ENCODE measurements at places on chromosomes 5 and 9. TPM values are rescaled to one million over a fixed set of nuclear protein-coding genes. Genes with fewer than 3 reads are reported as not detected.
A peak's percentile ranks its signal among the peaks of the same experiment; 100 is the strongest.

GRCh38 chr5:448766-449090, 5.8 kb downstream of the EXOC3 start:
- no peak for DNase-seq

DNA sequence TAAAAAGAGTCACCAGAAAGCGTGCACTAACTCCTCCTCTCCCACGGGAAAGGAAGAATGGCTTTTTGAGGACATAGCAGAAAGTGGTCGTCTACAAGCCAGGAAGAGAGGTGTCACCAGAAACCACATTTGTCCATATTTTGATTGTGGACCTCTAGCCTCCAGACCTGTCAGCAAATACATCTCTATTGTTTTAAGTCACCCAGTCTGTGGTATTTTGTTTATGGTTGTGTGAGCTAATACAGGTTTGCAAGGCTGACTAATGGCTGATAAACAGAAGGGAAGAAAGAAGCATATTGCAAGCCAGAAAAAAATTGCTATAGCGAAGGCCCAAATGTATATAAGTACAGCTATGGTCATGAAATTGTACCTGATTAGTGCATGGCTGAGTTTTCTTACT, 21.4 kb downstream of the WDR70 start:
- DNase-seq = no peak

DNA sequence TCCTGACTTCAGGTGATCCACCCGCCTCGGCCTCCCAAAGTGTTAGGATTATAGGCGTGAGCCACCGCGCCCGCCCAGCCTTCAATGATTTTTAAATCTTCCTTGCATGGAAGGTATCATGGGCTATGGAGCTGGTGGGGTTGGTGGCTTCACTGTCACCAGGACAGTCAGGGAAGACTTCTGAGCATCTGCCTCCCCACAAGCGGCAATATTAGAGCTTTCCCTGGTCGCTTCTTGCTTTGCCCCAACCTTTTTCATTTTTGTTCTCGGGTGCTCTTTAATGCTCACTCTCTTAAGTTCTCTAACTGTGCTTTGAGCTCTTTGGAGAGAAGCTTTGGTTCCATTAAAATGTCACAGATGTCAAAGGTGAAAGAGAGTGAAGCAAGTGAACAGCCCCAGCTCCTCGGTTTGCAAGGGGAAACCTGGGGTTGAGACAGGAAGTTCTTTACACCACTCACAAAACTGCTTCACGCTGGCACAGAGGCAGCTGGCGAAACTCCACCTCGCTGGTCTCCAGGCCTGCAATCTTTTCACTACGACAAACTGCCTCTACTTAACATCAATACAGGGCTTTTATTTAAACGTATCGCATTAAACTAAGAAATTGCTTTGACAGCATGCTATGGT, 142.5 kb upstream of the RETREG1 start:
- DNase-seq = peak; percentile 46

Gene CDH9
- 0.16 TPM for total RNA-seq

DNA sequence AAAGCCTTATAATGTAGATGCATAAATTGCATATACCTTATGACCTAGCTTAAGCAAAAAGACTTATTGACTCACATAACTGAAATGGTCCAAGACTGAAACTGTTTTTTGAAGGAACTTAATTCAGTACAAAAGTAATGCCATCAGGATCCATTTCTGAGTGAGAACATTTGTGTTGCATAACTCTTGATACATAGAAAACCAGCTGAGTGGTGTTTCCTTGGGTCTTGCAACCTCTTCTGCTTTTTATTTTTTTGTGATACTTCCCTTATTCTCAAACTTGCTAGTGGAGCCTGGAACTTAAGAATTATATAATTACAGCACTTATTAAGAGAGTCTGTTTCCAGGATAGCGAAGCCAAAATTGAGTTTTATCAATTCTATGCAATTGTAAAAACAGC, 272.0 kb downstream of the MAN2A1 start:
- no peak for DNase-seq

All from fibroblast of the aortic adventitia (primary cell).